ENCODE measurements at places on chromosomes 2 and 18.

GRCh38 chr2:181352158-181352557 is 105.0 kb upstream of the ITGA4 start:
- no peak for DNase-seq

GRCh38 chr2:22079583-22079982 is 955.8 kb downstream of the TDRD15 start:
- no peak for DNase-seq

DNA sequence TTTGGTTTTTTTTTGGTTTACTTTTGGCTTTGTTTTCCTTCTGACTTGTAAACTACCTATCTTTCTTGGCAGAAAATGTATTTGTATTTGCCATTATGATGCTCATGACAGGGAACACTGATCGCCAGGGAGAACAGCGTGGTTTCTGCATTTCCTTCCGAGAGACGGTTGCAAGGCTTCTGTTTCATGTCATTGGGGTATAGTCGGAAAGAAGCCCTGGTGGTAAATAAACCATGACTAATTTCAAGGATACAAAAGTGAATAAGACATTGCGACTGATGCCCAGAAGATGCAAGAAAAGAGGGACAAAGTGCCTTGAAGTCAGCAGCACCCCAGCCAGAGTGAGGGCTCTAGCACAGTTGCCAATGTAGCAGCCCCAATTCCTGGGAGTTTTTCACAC is 4.2 kb upstream of the CAPN14 start:
- no peak for DNase-seq

- DNase-seq = no peak
These were observed 138.7 kb downstream of the CERS6 start for GRCh38 chr2:168594778-168595177.

DNA sequence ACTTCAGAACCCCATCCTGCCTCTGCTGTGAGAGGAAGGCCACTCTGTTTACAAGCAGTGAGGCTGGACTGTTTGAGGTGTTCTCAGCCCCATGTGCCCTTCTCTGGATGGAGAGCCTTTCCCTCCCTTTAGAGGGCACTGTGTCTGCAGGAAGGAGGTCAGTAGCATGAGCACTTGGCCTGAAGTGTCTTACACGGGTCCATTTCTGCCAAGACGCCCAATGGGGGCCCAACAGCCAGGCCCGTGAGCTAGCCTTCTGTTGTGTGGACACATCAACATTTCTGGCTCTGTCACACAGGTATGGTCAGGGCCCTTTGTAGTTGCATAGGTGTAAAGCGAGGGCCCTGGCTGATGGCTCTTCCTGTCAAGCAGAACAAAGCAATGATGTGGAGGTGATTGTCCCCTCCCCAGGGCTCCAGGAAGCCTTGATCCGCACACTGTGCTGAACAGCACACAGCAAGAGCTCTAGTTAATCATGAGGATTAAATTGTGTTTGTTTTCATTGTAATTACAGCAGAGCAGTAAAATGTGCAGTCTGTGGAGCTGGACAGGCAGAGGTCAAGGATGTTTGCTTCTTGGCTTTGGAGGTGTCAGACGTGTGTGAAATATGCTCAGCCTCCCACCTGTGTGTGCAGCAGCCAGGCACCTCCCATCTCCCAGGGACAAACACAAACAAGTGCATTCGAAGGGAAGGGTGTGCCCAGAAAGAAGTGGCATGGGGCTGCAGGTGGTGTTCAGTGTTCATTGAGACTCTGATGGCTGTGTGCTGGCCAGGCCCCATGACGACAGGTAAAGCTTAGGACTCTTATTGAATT is 132.1 kb downstream of the SH3RF3 start:
- DNase-seq = peak; percentile 33

- no peak for DNase-seq
These were observed 318.1 kb upstream of the EPAS1 start for GRCh38 chr2:45979065-45979464.

- peak; percentile 93 for DNase-seq
These were observed 3.8 kb downstream of the DLX2 start for GRCh38 chr2:172098650-172099471.

DNA sequence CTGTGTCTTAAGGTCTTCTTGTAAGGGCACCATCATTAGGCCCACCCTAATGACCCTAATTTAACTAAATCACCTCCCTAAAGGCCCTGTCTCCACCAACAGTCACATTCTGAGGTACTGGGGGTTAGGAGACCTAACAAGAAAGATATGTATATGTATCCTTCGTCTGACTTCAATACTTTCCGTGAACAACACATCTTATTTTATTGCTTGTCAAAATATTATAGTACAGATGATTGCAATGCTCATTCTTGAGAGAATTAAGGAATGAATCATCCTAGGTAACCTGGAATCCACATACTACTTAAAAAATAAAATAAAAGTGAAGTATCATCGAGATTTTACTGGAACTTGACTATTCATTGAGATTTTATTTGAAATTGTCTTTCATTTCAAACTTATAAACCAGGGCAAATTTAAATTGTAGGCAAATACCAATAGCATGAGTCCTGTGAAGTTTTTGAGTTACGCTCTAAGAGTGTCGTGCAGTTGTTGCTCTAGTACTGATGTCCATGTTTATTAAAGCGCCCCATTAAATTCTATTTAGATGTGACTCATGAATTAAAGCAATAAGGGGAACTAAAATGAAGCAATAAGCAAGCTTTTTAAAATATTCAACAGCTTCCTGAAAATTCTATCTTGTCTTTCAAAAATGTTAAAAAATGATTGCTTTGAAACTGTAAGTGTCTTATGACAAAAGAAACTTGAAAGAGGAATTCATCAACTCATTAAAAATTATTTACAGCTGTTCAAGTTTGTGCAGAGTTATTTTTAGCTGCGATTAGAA is 40.0 kb downstream of the CCDC102B start:
- DNase-seq = no peak

DNA sequence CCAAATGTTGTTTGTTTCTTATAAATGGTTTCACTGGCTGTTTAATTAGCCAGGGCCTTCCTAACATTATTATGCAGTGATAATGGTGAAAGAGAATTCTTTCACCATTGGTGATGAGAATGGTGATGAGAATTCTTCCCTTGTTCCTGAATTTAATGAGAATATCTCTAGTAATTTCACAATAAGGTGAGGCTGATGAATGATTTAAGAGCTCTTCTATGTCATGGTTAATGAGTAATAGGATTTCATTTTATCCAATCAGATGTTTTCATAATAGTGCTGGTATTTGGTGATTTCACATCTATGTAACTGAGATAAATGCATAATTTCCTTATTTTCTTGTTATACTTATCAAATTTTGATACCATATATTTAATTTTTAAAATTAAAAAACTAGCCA is 535.7 kb upstream of the ZEB2 start:
- DNase-seq = no peak

DNA sequence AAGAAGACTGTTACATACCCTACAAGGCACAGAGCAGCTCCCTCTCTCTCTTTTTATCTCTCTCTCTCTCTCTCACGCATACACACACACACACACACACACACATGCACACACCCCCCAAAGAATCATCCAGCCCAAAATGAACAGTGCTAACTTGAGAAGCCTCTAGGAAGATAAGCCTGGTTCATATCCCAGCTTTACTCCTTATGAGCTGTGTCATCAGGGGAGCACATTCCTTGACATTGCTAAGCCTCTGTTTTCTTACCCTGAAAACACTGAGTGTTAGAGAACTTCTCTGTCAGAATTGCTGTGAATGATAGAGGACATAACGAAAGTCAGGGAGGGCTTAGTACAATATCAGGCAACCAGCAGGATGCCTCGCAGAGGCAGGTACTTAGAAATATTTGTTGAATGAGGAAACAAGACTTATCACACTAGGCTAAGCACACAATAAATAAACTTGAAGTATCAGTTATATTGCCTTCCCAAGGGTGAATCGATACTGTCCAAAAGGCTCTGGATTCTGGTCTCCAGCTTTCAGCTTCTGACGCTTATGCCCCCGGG is 725.6 kb upstream of the ID2 start:
- DNase-seq = no peak

GRCh38 chr18:49569724-49570123 is 7.9 kb downstream of the LIPG start:
- DNase-seq = no peak

- no peak for DNase-seq
These were observed 46.3 kb upstream of the LPIN2 start for GRCh38 chr18:3059272-3059671.

- DNase-seq = no peak
These were observed 224.8 kb upstream of the ID2 start for GRCh38 chr2:8457092-8457481.

- no peak for DNase-seq
These were observed 484.5 kb upstream of the ZNF804A start for GRCh38 chr2:184113696-184114403.

DNA sequence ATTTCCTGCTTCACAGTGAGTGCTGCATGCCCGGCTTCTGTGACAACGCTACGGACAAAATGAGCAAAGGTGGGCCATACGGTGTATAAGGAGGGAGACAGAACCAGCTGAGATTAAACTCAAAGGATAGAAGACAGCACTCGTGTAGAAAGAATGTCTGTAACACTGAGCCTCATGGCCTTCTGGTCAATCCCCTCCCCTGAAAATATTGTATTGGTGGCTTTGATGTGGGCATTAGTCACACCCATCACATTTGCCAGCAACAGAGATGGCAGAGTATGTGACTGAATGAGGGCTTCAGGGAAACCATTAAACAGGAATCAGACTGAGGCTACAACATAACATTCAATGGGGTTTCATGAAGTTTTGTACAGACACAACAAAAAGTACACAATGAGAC is 287.8 kb upstream of the CCDC68 start:
- no peak for DNase-seq

DNA sequence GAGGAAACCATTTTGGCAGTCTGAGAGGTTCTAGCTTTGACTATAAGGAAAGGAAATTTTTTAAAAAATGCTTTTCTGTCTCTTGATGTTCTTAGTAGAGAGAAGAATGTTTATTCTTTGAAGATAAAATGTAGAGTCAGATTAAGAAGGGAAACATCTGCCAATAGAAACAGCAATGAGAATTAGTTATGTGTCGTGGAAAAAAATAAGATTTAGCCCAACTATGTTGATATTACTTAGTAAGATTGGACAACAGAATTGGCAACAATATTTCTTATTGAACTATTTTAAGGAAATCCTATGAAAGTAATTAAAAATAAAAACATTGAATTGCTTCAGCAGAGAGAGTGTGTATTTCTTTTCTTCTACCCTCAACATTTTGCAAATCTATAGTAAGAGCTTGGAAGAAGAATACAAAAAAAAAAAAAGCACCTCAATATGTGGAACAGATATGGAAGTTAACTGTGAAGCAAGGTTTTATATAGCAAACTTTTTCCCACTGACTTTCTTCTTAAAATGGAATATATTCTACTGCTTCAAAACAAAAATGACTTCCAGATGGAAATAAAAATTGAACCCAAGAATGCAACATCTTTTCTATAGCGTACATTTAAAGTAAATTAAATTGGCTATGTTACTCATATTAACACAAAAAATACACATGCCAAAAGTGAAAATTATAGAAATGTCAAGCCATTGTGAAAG is 177.9 kb downstream of the FAM124B start:
- no peak for DNase-seq

- no peak for DNase-seq
These were observed 78.3 kb upstream of the FZD5 start for GRCh38 chr2:207847807-207848544.

DNA sequence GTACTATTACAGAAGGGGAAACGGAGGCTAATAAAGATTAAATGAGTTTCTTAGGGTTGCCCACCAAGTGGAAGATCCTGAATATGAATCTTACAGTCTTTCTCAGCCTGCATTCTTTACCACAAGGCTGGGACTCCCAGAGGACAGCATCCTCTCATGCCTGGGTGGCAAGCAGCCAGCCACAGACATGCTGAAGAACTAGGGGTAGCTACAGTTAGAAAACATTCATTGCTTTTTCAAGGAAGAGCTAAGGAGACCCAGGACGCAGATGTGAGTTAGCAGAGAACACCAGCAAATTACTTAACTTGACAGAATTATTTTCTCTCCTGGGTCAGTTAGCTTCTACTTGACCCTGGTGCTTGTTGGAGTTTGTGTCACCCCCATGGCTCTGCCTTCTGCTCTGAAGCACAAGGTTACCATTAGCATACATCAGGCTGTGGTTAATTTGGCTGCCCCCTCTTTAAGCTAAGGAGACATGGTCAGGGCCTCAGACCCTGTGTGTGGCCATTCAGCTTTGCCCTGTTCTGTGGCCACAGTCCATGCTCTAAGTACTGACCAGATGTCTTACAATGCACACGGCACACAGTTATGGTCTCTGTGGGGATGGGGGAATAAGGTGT is 132.3 kb upstream of the TNP1 start:
- no peak for DNase-seq

DNA sequence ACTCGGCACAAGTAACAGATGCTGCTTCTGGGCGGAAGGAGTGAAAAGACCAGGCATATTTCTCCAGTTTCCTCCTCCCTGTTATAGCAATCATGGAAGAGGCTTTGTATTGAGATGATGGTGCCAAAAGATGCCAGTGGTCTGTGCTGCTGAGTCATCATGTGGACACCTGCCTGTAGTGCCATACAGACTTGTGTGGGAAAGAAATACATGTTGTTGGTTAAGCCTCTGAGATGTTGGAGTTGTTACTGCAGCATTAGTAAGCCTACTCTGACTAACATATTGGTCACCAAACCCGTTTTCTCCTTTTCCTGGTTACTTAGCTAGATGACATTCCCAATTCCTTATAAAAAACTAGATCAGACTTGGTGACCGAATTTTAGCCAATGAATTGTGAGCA is 356.9 kb downstream of the ZNF521 start:
- no peak for DNase-seq

Measured in ACHN (cell line).